Activated CD8-positive, alpha-beta memory T cell treated with anti-CD3 and anti-CD28 coated beads for 48 hours (primary cell): ENCODE measurements at places on chromosomes 1 and 21.

DNA sequence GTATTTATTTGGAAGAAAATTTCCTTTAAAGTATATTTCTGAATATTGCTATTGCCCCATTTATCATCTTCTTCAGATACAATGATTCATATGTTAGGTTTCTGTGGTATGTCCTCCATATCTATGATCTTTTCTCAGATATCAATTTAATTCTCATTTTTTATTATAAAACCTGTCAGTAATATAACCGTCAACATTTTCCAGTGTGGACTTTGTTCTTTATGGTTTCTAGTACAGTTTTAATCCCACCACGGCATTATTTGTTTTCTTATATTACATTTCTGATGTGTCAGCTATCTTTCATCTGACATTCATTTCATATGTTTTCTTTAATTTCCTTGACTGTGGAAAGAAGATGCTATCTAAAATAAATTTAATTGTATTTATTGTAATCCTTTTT lies 97.9 kb downstream of the PLPPR5 start:
- no peak for DNase-seq

GRCh38 chr1:47872886-47873285 lies 124.3 kb downstream of the TRABD2B start:
- no peak for DNase-seq

- no peak for DNase-seq
Measured at GRCh38 chr1:41559331-41559730, 74.8 kb upstream of the EDN2 start.

- DNase-seq = no peak
Measured at GRCh38 chr21:28426545-28426944, 566.1 kb downstream of the LTN1 start.

DNA sequence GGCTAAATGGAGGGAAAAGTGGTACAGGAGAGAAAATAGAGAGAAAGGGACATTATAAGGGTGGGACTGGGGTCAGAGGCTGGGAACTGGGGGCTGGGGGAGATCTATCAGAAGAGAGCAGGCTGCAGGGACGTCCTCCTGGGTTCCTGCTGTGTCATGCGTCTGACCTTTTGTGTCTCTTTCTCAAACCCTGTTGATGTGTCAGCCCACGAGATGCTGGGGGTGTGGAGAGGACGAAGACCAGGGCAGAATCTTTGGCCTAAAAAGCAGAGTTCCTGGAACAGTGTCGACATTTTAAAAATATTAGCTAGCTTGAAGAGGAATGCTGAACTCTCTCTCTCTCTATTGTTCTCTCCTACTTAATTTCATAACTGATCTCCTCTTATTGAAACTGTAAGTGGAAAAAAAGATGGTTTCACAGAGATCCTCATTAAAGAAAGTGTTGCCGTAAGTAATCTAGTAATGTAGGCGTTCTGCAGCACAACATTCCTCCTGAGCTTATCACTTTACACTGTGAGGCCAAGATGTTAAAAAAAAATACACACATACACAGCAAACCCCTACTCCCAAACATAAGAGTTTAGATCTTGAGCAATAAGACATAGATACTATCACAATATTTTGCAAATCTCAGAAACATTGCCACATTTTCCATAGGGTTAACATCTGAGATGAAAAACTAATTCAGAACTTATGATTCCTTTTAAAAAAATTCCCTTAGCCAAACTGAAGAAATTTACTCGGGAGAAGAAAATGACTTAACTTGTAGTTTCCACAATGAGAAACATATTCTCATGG lies 52.6 kb downstream of the RUNX1 start:
- no peak for DNase-seq
